ENCODE measurements at places on chromosomes 11 and 22. TPM values are rescaled to one million over a fixed set of nuclear protein-coding genes. Genes with fewer than 3 reads are reported as not detected.

The KRTAP5-9 gene
- total RNA-seq: not detected

The TMEM151A gene
- total RNA-seq: not detected

The KLHL22 gene
- total RNA-seq: 14.8 TPM

DNA sequence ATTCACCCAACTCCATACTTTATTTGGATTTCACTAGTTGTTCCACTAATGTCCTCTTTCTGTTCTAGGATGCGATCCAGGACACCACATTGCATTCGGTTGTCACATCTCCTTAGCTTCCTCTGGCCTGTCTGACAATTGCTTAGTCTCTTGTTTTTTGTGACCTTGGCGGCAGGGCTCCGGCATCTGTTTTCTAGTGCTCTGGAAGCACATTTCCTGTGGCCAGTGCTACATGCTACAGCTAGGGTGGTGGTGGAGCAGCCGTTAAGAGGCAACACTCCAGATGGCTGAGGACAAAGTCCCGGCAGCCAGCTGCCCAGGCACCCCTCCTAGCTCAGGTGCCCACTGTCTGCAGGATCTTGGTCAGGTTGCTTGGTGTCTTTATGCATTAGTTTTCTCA is 6.8 kb downstream of the STX3 start:
- DNase-seq: no peak

GRCh38 chr11:132062031-132062430 is 691.6 kb downstream of the NTM start:
- DNase-seq: no peak

GRCh38 chr11:11996321-11997048 is 11.9 kb downstream of the DKK3 start:
- DNase-seq: no peak

All from PC-3 (cell line).